Stimulated activated CD4-positive, alpha-beta T cell treated with anti-CD3 and anti-CD28 coated beads, TNF-alpha, amount 100 ng/mL, for 24 hours (primary cell): ENCODE measurements at places on chromosomes 1 and 21.

GRCh38 chr1:110196917-110197765 lies 13.0 kb upstream of the KCNC4 start:
- DNase-seq = peak; percentile 31

DNA sequence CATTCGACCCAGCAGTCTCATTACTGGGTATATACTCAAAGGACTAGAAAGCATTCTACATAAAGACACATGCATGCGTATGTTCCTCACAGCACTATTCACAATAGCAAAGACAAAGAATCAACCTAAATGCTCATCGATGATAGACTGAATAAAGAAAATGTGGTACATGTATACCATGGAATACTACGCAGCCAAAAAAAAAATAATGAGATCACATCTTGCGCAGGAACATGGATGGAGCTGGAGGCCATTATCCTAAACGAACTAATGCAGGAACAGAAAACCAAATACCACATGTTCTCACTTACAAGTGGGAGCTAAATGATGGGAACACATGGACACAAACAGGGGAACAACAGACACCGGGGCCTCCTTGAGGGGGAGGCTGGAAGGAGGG lies 43.7 kb downstream of the ELF3 start:
- no peak for DNase-seq

- no peak for DNase-seq
Observed at GRCh38 chr1:216221260-216221700, 202.0 kb downstream of the USH2A start.

DNA sequence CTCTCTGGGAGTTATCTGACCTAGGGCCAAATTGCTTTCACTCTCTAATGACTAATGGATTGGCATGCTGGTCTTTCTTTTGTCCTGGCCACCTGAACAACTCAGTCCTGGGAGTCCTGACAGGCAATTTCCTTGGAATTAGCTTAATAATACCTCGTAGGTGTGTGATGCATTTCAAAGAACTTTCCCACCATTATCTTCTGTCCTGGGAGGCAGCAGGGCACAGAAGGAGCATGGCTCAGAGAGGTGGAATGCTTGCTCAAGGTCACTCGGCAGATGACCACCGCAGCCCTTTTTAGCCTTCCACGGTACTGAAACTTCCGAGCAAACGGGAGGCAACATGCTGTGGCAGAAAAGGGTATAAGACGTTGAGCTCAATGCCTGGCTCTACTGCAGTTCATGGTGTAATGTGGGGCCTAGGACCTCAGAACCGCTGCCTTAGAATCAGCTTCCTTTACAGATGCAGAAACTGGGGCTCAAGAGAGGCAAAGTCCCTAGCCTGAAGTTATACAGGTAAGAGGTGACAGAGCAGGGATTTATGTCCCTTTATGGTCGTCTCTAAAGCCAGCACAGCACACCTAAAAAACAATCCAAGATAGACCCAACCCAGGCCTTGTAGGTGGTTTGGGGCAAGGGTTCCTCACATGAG lies 3.2 kb downstream of the ID3 start:
- DNase-seq = no peak

DNA sequence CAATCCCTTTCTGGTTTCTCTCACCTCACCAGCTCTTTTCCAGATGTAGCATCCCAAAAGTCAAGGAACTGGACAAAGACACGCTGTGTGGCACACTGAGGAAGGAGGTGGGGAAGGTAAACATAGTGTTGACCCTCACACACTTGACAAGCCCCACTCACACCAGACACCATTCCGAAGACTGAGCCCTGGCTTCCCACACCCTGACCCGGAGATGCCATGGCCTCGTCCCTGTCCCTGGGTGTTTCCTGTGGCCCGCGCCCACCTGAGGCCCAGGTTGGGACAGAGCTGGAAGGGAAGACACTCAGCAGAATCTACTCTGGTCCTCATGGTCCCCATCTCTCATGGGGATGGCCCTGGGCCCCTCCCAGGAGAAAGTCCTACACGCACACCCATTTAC lies 16.4 kb downstream of the VWA5B1 start:
- DNase-seq = no peak
